Omental fat pad (tissue), 4 donors: ENCODE measurements at places on chromosomes 2 and 18.

- no peak for DNase-seq
These were observed 35.2 kb downstream of the SKA1 start for GRCh38 chr18:50410008-50410407.

DNA sequence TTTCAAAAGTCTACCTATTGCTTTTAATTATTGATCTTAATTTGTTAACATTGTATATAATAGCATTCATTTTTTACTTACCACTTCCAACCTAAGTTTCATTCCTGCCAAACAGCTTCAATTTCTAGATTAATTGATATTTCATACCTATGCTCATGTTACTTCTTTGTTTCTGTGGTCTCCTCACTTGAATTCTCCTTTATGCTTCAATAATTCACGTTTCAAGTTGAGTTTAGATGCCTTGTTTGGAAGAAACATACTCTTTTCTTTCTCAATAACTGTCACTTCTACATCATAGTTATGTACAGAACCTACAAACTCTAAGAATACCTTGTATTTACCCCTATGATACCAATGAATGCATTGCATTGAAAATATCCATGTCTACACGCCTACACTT, 862.2 kb upstream of the LRATD1 start:
- DNase-seq: no peak

- no peak for DNase-seq
These were observed 69.3 kb downstream of the SOWAHC start for GRCh38 chr2:109683452-109683851.

- no peak for DNase-seq
These were observed 47.5 kb upstream of the ACYP2 start for GRCh38 chr2:54067851-54068375.

GRCh38 chr2:64789466-64790320, 136.0 kb upstream of the SERTAD2 start:
- DNase-seq: no peak

- DNase-seq: no peak
These were observed 145.0 kb downstream of the ZBTB7C start for GRCh38 chr18:48263914-48264902.

GRCh38 chr2:15253835-15254286, 307.3 kb downstream of the NBAS start:
- no peak for DNase-seq

DNA sequence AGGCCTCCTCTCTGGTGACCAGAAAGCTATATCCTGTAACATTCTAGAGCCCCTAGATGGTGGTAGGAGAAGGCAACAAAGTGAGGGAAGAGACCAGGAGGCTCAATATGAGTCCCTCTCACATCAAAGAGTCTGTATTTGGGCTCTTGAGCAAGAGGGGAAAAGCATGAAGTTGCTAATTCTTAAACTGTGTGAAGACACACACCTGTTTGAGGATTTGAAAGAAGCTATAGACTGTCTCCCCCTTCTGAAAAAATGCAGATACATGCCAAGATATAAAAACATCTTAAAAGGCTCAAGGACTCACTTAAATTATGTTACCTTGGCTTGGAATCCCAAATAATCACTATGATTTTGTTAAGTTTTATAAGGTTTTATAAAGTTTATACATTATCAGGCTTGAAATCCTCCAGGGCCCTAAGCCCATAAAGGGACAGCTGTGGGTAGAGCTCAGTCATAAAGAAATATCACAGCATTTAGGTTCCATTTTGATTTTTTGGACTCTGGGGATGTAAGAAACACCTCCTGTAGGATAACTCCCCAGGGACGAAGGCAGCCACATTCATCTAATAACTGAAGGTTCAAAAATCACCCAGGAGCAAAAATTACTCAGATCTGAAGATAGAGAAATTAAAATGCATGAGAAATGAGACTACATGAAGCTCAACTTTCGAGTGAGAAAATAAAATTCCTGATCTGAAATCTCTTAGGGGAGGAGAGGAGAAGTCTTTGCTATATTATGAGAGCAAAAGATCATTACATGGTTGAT, 136.1 kb upstream of the LGALSL start:
- no peak for DNase-seq

DNA sequence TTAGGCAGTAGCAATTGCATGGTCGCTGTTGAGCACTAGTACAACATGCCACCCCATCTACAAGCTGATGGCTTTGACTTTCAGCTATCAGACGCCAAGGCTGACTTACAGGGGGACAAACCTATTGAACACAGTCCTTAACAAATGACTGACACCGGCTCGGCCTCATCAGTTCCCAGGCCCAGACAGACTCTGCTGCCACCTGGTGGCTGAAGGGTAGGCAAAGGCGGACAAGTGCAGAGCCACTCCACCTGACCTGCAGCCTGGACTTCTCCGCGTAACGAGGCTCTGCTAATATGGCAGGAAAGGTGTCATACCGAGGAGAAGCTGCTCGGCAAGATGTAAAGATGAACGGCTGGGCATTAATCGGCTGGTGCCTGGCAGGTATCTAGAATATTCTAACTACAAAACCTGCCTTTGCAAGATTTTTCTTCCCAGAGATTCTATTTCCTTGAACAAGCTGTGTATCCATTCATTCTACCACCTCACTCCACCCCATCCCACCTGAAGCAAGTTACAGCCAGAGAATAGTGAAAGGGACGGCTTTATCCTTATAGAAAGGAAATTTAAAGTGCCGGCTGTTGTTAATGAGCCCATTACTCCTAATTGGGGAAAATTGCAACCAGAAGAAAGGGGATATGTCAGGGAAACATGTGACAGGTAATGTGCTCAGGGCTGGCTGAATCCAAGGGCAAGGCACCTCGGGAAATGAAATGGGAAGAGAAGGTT, 67.4 kb downstream of the STEAP3 start:
- DNase-seq: peak; percentile 67

GRCh38 chr2:174614261-174614660, 16.7 kb upstream of the WIPF1 start:
- DNase-seq: no peak

- DNase-seq: no peak
These were observed 344.0 kb upstream of the DDX18 start for GRCh38 chr2:117470311-117471095.

GRCh38 chr2:98790221-98790620, 59.3 kb upstream of the MGAT4A start:
- no peak for DNase-seq

DNA sequence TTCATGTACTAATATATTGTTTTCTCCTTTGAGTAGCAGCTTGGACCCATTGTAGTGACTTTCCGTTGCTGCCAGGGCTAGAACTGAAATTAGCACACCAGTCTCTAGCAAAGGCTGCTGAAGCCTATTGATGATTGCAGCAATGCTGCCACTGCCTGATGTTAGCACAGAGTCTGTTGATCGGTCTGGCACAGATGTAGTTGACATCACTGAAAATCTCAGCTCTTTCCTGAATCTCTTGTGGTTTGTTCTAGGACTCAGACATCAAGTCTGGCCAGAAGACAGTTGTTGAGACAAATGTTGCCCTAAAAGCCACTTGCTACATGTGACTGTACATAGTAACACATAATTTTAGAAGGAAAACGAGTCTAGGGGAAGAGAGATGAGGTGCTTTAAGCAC, 47.2 kb downstream of the VAPA start:
- no peak for DNase-seq

DNA sequence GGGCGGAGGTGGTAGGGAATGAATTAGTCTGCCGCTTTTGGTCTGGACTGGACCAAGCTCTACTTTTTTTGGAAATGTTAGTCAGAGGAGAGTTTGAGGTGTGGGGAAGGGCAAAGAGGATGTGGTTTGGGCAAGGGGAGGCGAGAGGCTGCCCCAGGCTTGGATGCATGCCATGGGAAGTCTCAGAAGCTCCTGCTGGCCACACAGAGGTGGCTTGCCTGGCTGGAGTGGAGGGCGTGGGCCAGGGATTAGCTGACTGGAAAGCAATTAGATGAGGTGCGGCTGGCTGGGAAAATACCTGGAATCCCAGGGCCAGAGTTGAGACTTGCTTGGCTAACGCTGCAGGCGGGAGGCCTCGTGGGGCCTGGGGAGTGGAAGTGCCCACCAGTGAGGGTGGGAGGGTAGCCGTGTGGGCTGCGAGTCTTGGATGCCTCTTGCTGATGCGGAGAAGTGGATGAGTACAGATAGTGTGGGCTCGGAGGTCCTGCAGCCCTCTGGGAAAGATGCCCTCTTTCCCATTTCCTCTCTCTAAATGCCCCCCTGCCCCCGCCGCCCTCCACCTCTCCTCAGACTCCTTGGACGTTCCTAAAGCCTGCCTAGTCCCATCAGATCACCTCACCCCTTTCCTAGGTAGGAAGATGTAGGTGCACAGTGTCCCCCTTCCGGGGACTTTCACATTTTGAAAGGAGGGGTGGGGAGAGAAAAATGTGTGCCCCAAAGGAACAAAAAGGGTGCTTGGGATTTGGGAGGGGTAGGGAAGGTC, 117.6 kb downstream of the SMAD7 start:
- DNase-seq: peak; percentile 21

GRCh38 chr18:64409511-64409910, 260.6 kb upstream of the LINC00305 start:
- DNase-seq: no peak

DNA sequence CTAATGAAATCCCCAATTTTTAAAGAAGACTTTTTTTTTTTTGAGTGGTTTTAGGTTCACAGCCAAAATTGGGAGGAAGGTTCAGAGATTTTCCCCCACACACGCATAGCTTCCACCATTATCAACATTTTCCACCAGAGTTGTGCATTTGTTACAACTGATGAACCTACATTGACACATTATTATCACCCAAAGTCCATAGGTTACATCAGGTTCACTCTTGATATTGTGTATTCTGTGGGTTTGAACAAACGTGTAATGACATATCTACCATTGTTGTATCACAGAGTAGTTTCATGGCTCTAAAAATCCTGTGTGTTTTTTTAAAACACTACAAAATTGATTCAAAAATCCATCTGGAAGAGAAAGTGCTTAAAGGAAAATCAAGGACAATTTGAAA, 101.8 kb downstream of the TANC1 start:
- no peak for DNase-seq

GRCh38 chr2:128450211-128451024, 131.8 kb upstream of the HS6ST1 start:
- no peak for DNase-seq

GRCh38 chr2:96546321-96546720, 9.8 kb downstream of the ARID5A start:
- no peak for DNase-seq

GRCh38 chr2:58991357-58991756, 750.2 kb upstream of the FANCL start:
- DNase-seq: no peak

GRCh38 chr2:42092084-42092996, 44.5 kb downstream of the PKDCC start:
- DNase-seq: no peak

- DNase-seq: no peak
These were observed 55.3 kb upstream of the HAAO start for GRCh38 chr2:42847596-42848151.

GRCh38 chr2:134739879-134740301, 21.1 kb upstream of the TMEM163 start:
- no peak for DNase-seq

GRCh38 chr2:235217846-235218245, 266.0 kb downstream of the SH3BP4 start:
- no peak for DNase-seq

GRCh38 chr2:73972846-73973245, 11.9 kb upstream of the TET3 start:
- DNase-seq: no peak

- DNase-seq: no peak
These were observed 7.2 kb upstream of the RAB12 start for GRCh38 chr18:8602040-8602439.

DNA sequence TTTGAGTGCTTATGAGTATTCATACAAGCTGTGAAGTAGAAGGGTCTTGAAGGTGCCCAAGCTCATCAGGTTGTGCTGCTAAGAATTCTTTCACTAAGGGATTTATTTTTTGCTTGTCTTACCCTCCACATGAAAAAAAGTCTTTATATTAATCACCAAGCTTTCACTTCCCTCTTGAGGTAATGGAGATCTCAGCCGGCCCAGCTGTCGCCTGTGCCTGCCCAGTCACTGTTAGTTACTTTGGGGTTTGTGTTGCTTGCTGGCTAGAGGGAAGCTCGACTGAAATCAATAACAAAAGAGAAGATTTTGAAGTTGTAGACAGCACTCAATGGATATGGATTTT, 21.9 kb downstream of the MC2R start:
- no peak for DNase-seq

- no peak for DNase-seq
These were observed 51.2 kb upstream of the CREB1 start for GRCh38 chr2:207478572-207478971.

- DNase-seq: no peak
These were observed 70.6 kb downstream of the MBP start for GRCh38 chr18:77061946-77062517.

GRCh38 chr2:10073706-10074105, 6.5 kb downstream of the CYS1 start:
- no peak for DNase-seq

DNA sequence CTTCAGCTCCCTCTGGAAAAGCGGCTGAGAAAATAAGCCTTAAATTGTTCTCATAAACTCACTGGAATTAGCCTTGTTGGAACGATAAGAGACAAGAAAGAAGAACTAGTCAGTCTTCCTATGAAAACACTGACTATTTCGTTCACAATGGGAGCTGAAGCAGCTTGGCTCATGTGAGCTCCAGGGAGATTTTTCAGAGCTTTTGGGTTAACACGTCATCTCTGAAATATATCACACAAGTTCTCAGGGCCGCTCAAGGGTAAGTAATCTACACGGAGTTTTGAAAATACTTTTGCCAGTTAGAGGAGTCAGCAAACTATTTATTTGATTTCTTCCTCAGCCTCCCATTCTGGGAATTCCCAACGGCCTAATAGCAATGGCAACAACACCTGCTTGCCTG, 316.2 kb upstream of the MGAT5 start:
- no peak for DNase-seq

DNA sequence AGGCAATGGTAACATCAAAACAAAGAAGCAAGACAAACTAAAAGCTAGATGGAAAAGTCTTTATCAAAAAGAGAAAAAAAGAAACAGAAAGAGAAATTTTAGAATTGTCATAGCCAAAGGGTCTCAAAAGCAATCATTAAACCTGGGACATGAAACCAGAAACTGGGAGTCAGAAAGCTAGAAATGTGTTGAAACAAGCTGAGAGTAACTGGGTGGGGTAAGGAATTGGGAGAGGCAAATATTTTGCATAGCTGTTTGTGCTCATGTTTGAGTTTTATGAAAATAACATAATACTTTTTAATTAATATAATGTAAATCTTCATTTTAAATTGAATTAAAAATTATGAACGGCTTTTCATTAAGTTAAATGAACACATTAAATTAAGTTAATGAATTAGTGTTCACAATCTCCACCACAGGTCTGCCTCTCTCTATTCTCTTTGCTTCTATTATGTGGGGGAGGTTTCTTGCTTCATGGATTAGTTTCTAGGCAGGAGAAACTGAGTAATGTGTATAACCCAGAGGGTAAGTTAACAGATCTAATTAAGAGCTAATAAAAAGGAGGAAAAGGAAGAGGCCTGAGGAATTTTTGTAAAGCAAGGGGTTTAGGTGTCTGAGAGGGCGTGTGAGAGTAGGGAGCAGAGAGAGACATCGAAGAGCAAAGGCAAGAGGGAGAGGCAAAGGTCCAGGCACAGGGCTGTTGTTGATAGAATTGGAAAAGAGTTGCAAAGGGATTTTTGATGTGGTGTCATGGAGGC, 20.0 kb upstream of the SERPINB2 start:
- no peak for DNase-seq

GRCh38 chr2:98634406-98635092, 26.2 kb downstream of the UNC50 start:
- DNase-seq: no peak
